ENCODE measurements at places on chromosomes 16 and 17.

DNA sequence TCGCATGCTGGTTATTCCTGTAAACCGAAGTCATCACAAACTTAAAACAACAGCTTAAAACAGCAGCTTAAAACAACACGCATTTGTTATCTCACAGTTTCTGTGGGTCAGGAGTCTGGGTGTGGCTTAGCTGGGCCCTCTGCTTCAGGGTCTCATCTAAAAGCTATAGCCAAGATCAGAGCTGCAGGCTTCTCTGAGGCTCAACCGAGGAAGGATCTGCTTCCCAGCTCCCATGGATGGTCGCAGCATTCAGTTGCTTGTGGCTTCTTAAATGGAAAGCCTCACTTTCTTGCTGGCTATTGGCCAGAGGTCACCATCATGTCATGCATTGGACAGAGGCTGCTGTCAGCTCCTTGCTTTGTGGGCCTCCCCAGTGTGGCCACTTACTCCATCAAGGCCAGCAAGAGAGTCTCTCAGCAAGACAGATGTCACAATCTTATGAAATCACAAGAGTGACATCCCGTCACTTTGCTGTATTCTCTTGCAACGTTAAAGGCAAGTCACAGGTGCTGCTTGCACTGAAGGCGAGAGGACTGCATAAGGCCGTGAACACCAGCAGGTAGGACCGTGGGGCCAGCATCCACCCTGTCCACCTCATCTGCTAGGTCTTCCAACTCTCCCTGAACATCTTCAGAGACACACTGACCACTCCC is 117.9 kb upstream of the TNRC6C start:
- no peak for DNase-seq

- no peak for DNase-seq
Measured at GRCh38 chr17:37787055-37787757, 42.3 kb upstream of the HNF1B start.

GRCh38 chr17:71869841-71870545 is 250.8 kb upstream of the SOX9 start:
- no peak for DNase-seq

DNA sequence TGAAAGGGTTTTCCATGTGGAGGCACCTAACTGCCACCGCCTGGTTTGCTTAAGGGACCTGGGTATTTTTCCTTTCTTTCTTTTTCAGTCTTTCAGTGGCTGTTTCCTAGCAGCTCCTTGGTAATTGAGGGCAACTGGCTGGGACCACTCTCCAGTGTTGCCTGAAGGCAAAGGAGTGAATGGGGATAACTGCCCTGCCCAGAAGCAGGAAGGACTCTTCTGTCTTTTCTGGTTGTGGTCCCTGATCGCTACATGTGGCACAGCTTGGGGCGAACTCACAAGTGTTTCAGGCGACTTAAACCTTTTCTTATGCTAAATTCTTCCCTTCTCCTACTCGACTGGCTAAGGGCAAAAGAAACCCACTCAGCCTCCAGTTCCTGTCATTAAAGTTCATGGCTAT is 10.1 kb upstream of the TMEM98 start:
- DNase-seq = no peak

DNA sequence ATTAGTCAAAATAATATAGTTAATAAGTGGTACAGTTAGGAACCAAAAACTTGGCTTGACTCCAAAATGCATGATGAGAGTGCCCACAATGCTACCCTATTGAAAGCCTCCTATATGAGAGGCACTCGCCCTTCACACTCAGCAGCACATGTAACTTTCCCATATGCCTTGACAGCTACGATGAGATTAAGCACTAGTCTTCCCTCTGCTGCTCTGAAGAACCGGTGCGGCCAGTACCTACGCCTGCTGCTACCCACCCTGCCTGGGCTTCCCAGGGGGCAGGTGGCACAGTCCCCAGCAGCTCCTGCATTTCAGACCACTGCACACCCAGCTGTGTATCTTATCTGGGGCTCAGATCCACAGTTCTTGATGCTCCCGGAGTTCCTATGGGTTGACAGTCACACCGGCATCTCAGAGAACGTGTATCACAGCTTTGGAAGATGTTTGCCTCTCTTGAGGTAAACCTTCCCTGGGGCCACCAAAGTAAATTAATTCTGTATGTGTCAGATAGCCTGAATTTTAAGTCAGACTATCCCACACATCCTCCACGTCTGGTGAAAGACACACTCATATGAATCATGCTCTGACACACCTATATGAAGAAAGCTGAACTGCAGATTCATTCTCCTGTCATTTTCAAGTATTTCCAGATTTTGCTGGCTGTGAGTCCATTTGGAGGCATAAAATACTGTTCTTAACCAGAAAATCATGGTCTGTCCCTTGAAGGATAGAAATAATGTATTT is 77.8 kb downstream of the MYH10 start:
- no peak for DNase-seq

Data from stimulated activated CD8-positive, alpha-beta memory T cell treated with anti-CD3 and anti-CD28 coated beads, Interleukin-15, amount 100 ng/mL, for 4 hours (primary cell).